GOT3 (cell line): ENCODE measurements at places on chromosomes 3 and 15.

DNA sequence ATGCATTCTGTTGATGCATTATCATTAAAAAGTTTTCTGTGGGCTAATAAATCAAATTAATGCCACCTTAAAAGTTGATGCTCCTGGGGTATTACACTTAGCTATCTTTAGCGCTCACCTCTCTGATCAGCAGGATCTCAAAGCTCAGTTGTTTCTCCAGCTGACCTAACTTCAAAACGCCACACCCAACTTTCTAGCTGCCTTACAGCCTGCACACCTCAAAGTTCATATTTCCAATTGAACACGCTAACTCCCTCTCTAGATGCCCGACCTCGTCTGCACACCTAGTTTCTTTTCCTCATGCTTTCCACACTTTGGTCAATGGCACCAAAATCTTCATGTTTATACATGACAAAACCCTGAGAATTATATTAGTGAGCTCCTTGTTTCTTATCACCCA is 98.2 kb upstream of the AGTR1 start:
- DNase-seq: no peak

DNA sequence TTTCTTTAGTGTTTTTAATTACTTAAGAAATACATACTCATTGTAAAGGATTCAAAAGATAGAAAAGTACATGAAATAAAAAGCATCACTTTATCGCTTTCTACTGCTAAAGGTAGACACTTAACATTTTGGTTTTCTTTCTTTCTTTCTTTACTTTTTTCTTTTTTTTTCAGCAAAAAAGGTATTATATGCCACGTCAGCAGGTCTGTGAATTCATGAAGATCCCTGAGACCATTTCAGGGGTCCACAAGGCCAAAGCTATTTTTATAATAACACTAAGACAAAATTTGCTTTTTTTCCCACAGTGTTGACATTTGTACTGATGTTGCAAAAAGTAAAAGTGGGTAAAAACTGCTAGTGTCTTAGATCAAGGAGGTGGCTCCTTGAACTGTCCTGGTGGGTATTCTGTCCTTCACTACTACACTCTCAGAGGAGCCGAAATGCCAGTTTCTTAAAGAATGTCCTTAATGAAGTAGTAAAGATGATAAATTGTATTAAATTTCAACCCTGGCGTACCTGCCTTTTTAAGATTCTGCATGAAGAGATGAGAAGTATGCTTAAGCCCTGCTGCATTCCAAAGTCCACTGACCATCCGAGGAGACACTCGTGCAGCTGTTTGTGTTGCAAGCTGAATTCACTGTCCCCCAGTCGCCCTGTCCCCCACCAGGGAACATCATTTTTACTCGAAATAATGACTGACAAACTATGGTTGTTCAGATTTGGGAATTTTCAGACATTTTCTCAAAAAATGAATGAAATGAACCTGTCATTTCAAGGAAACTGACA is 106.7 kb upstream of the PIAS1 start:
- DNase-seq: no peak

DNA sequence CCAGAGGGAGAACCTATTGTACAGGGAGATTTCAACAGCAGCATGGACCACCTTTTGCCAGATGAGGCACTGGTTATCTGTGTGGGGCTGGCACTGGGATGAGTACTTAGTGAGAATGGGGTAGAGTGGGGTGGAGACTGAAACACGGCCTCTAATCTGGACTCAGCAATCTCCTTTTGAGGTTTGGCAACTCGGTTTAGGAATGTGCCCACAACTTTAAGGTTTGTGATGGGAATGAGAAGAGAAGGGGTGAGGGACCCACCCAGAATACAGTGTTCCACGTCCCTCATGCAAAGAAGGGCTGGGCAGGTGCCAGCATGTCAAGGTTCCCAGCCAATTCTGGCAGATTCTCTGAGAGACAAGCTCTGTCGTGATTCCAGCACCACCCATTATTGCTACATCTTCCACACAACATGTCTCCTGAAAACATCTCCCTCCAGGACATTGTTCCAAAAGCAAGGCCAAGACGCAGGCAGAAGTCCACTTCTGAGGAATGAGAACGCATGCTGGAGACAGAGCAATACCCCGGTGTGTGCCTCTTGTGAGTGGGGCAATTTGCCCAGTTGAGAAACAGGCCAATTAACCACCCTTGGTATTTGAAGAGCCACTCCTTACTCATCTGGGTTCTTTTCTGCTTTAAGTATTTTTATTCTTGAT is 37.5 kb upstream of the CCR4 start:
- DNase-seq: no peak

DNA sequence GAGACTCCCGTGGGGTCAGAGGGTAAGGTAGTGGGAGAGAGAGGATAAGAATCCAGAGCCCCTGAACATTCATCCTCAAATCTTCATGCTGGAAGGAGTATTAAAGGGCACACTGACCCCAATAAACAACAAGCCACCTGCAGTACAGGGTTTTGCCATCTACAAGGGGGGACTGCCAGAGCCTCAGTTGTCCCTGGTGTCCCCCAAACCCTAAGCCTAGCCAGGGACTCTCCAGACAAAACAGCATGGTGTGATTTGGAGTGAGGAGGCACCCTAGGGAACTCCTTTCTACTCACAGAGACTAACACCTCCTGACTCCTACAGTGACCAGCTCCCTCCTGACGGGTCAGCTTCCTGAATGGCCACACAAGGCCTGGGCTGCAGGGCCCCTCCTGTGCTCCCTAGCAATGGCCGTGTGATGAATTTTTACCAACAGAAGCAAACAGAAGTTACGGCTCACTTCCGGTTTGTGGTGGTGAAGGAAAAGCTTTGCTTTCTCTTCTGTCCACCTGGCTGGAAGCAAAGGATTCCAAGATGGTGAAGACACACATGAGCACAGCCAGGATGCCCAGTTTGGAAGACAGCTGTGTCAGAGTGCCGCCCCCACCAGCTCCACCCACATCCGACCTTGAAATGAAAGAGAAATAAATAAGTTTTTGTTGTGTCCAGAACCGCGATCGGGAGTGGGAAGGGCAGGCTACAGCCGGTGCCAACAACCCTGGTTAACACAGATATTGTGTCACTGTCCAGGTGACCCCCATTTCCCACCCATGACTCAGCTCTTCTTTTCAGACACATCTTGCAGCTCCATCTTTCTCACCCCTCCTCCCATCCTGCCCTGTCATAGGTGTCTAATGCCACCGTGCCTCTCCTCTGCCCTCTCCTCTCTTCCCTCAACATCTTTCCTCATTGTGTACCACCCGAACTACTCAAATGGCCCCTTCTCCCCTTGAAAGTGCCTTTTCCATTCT is 69.6 kb upstream of the ATP13A3 start:
- DNase-seq: no peak

DNA sequence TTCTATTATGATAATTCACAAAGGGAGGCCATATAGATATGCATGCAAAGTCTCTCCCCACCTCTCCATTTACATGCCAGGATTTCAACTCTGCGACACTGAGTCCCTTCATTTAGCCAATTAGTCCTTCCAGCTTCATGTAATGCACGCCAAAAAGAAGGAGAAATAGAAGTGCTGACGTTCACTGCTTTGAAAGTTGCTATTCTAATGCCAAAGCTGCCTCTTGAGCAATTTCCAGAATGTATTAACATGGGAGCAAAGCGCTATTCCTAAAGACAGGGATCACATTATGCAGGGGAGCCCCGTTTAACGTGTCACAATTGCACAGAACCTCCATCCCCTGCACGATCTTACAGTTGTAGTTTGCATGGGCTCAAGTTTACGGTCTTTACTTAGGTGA is 130.5 kb downstream of the TIGIT start:
- no peak for DNase-seq

- DNase-seq: no peak
These were observed 83.1 kb upstream of the FNDC3B start for GRCh38 chr3:171956181-171956683.

DNA sequence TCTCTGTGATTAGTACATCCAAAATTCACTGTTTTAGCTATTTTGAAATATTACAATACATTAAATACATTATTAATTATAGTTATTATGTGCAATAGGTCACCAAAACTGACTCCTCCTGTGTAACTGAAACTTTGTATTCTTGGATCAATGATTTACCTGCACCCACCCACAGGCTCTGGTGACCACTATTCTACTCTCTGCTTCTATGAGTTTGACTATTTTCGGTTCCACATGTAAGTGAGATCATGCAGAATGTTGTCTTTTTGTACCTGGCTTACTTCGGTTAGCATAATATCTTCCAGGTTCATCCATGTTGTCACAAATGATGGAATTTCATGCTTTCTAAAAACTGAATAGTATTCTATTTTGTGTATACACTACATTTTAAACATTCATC is 43.8 kb downstream of the SLC2A2 start:
- no peak for DNase-seq

DNA sequence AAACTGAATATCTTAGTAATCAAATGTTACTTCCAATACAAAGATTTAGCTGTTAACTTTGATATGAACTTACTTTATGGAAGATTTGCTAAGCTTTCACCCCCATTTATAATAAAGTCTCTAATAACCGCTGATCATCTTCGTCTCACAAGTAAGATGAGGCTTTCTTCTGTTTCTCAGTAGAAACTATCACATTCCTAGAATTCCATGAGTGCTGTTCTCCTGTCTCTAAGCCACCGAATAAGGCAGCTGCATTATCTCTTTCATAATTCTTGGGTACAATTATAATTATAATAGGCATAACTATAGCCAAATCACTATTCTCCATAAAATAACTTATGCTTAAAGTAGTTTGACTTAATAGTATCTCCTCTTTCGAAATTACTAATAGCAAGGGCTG is 18.3 kb upstream of the SETMAR start:
- DNase-seq: no peak

- DNase-seq: no peak
These were observed 33.4 kb downstream of the OXSM start for GRCh38 chr3:25823314-25823713.

DNA sequence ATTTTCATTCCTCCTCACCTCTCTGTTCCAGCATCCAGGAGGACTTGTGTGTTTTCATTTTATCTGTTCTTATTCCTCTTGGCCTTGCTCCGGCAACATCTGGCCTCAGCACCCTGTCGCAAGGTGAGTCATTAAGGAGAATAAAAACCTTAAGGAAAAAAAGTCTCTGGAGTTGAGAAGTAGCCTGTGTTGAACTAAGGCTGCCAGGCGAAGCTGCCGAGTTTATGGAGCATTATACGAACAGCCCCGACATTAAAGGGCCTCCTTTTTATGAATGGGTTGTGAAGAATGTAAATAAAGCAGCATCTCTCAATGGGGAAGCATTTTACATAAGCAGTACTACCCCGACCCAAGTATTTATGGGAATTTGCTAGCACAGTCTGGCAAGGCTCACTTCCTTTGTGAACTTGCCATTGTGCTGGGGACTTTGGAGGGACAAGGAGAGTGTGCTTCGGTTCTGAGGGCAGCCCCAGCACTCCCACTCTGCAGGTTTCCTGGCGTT is 4.7 kb downstream of the BAHD1 start:
- no peak for DNase-seq

GRCh38 chr3:71006810-71007785 is 576.4 kb downstream of the FOXP1 start:
- DNase-seq: no peak

DNA sequence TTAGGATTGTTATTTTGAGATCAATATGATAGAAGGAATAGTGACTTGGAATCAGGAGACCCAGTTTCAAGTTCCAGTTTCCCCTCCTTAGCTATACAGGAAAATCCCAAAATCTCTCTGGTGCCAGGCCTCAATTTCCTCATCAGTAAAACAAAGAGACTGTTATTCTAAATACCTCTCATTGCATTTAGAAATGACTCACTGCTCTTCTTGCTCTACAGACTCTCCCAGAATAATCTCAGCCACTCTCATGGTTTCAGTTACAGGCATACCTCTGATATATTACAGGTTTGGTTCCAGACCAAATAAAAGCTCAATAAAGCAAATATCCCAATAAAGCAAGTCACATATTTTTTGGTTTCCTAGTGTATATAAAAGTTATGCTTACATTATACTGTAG is 28.3 kb downstream of the IMPG2 start:
- DNase-seq: no peak

GRCh38 chr3:541062-541801 is 344.7 kb downstream of the CHL1 start:
- no peak for DNase-seq

DNA sequence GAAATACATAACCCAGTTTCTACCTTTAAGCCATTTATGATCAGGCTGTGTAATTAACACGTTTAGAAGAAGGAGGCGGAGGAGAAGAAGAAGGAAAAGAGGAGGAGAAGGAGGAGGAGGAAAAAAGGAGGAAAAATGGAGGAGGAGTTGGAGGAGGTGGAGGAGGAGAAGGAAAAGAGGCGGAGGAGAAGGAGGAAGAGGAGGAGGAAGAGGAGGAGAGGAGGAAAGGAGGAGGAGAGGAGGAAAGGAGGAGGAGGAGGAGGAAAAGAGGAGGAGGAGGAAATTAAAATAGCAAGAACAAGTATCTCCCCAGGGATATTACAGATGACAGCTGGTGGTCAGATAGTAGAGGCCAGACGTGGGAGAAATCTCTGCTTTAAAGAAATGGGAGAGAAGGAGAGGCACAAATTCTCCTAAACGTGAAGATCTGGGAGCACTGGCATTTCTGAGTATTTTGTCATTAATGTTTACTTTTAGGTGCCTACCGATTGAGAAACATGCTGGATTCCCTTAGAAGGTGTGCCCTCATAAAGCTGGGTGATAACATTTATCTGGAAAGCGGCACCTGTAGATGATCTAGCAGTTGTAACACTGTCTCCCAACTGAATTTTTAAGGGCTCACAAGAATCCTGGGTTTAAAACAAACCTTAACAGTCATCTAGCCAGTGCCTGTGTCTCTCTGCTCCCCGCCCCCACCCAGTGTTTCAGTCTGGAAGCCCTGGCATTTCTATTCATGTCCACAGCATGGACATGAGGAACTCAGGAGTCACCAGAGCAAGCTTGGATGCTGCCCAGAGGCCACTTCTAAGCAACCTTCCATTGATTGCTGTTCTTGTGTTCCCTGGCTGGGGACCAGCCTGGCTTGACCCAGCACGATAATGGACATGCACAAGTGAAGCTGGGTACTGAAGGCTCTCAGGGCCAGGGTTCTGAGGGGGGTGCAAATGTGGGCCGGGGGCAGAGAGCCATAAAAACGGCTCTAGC is 75.2 kb downstream of the CHRNA7 start:
- DNase-seq: no peak

DNA sequence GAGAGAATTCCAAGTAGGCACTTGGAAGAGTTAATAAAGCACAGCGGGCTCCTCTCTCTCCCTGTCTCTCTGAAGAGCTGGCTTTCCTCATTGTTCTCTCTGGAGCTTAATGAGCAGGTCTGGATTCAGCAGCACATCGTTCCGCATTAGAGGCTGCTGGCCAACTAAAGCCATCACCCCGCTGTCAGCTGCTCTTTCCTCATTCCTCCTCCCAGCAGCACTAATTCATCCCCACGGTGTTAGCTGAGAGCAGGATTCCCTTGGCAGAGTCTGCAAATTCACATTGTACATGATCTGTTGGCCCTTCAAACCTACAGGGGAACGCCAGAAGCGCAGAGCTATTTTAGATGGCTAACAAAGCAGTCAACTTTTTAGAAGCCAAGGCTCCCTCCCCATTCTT is 44.2 kb downstream of the SGO1 start:
- no peak for DNase-seq

- DNase-seq: no peak
These were observed 326.9 kb downstream of the CNTN3 start for GRCh38 chr3:74287557-74287956.

GRCh38 chr3:5388091-5388490 is 200.6 kb downstream of the EDEM1 start:
- no peak for DNase-seq
